Stimulated activated CD4-positive, alpha-beta T cell treated with anti-CD3 and anti-CD28 coated beads, Interleukin-1b, Interleukin-23, amount 100 ng/mL, for 4 hours (primary cell): ENCODE measurements at places on chromosomes 1 and 21.

DNA sequence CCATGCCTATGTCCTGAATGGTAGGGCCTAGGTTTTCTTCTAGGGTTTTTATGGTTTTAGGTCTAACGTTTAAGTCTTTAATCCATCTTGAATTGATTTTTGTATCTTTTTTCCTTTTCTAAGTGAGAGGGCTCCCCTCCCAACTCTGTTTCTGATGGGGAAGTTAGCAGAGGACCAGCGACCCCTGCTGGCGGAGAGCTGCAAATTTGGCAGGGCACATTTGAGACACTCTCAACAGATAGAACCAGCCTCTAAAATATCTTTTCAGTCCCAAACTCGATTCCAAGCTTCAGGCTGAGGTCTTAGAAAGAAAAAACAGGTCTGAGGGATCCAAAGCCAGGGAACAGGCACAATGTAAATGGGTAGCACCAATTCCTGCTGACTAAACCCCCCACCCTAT is 32.5 kb downstream of the LRRC3 start:
- DNase-seq, result no peak

DNA sequence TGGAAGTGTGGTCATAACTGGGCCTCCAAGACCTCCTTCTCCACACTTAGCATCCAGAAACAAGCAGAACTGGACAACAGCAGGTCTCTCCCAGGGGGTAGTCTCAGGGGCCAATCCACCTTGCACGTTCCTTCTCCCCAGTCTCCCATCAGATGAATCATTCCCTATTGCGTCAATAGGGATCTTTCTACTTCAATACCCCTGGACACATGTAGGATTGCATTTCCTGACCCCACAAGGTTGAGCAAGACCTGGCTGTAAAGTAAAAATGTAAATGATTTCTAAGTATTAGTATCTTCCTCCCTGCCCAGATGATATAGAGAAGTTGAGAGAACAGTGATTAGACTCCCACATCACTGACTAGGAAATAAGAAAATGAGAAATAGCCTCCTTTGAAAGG is 224.5 kb upstream of the CSF3R start:
- no peak for DNase-seq

DNA sequence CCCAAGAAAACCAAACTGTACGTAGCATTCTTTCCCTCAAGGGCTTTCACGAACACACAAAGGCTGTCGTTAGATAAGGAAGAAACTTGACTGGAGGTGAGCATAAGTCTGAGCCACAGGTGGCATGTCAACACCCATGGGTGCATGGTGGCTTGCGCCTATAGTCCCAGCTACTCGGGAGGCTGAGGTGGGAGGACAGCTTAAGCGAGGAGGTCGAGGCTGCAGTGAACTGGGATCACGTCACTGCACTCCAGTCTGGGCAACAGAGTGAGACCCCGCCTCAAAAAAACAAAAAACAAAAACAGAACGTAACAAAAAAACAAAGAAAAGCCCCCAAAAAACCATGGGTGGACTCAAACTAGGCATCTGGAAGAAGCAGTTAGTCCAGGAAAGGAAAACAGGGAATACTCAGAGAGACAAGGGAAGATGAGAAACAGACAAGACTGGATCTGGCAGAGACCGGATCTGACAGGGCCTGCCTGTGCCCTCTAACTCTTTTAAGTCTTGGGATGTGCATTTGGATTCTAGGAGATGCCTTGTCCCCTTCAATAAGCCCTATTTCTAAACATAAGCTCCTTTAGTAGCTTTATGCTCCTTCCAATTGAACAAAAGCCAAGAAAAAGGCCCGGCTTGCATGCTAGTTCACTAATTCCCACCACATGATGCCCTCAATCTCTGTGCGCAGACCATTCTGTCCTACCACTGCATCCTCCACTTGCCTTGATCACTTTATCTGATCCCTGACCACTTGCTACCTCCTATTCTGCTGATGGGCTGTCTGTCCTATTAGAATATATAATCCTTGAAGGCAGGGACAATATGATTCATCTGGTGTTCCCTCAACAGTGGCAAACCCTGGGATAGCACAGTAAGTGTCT is 73.8 kb downstream of the APP start:
- DNase-seq, result no peak

- DNase-seq, result no peak
Observed at GRCh38 chr1:90204023-90204590, 209.2 kb downstream of the ZNF326 start.

GRCh38 chr21:27359141-27359540 is 392.3 kb upstream of the ADAMTS5 start:
- no peak for DNase-seq

GRCh38 chr1:27098431-27099134 is 56.3 kb downstream of the SLC9A1 start:
- DNase-seq, result no peak

DNA sequence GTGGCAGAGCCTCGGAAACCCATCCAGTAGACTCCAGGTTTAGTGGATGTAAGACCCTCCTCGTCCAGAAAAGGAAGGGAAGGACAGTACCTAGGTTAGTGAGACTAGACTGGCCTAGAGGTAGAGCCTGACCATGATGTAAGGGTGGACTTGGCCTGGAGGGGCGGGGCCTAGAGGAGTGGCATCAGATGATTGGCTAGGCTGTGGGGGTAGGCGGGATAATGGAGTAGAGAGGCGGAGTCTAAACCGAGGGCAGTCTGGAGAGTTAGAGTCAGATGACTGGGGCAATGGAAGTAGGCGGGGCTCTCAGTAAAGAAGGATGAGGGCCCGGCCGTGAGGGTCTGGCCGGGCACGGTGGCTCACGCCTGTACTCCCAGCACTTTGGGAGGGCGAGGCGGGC is 70.1 kb downstream of the EPHB2 start:
- DNase-seq, result no peak

DNA sequence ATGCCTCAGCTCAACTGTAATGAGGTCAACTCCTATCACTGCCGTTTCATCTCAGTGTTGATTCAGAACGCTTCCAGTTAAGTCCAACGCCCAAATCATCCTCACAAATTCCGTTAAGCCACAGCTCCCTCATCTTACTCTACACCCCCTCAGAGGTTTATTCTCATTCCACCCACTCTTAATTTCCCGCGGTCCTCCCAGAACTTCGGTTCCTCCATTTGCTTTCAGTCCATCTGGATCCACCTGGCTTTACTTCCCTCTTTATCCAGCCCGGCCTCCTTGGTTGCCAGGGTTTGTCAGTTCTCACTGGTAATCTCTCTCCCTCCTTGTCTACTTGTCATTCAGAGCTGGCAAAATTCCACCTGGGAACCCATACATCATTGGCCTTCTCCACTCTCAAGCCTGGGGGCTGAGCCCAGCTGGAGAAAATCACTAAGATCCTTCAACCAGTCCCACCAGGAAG is 51.3 kb upstream of the RUNX1 start:
- DNase-seq, result no peak

DNA sequence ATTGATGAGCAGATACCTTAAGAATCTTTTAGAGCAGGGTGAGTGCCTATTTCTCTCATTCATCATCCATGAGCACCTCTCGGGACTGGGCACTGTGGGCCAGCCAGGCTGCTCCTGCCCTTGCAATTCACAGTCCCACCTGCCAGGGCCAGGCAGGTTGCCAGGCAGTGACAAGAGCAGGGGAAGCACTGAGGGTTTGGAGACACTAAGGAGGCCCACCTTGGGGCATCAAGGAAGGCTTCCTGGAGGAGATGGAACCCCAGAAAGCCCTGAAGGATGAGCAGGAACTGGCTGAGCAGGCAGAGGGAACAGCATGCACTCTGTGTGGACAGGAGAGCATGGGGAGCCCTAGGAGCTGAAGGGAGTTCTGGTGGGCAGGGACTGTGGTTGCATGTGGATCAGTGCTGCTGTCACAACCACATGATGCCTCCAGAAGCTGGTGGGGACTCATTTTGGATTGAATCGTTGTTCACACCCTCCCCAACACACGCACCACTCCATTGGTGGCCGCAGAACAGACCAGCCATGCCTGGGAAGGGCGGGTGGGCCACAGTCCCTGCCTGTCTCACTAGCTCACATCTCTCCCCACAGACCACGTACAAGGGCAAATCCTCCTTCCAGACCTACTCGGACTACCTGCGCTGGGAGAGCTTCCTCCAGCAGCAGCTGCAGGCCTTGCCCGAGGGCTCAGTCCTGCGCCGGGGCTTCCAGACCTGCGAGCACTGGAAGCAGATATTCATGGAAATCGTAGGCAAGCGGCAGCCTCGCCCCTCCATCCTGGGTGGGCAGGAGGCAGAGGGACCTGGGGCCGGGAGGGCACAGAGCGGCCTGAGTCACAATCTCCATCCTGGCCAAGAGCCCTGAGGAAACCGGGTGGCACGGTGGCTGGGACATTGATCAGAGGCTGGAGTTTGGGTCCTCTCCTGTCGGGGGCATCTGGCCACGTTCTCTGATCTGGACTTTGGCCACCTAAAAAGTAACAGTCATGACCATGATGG is 55.1 kb downstream of the DISP3 start:
- DNase-seq, result no peak

DNA sequence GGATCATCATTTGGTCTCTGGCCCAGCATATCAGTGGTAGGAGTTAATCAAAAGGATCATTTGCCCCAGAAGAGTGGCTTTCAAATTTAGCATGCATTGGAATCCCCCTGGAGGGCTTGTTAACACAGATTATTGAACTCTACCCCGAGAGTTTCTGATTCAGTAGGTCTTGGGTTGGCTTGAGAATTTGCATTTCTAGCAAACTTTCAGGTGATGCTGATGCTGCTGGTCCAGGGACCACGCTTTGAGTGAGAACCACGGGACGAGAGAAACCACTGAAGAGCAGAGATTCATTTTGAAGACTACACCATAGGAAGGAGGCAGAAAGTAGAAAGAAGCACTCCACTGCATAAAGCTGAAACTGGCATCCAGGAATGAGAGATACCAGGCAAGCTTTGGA is 81.3 kb upstream of the DUSP10 start:
- DNase-seq, result no peak

DNA sequence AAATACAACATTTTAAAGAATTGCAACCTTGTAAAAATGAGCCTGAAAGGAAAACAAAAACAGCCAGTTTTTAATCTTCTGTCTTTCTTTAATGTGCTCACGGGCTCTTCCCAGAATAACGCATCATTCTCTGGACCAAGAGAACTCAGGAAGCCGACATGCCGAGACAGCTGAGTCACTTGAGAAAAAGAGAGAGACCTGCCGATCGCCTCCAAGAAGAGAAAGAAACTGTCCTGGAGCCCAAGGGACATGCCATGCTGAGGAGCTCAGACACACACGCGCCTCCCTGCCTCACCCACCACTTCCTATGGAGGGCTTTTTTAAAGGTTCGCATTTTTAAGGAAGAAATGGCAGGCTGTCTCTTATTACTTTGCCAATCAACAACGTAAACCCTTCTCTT is 176.4 kb downstream of the ZNF281 start:
- no peak for DNase-seq

DNA sequence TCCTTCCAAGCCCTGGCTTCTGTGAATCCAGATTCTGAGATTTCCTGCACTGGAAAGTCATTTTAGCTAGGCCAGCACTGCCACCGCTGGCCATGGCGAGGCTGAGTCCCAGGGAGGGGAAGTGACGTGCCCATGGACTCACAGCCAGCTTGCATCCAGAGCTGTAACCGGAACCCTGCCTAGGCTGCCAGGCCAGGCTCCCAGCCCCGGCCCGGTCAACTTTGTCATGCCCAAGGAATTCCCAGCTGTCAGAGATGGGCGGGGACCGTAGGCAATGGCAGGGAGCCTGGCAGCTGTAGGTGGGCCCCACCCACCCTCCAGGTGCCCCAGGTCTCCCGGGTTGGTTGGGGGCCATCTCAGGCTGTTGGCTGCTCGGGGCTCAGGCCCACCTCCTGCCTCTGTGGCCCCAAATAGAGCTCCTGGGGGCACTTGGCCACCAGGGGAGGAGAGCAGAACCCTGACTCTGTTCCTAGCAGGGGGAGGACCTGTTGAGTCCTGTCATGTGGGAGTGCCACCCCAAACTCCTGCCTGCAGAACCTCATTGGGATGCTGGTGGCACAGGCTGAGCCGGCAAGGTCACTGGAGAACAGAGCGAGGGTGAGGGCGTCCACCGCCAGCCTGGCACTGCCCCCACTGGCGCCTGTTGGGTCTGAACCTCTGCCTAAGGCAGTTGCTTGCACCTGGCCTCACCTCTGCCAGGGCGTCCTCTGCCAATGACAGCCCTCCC is 57.8 kb downstream of the FOXO6 start:
- DNase-seq, result no peak

DNA sequence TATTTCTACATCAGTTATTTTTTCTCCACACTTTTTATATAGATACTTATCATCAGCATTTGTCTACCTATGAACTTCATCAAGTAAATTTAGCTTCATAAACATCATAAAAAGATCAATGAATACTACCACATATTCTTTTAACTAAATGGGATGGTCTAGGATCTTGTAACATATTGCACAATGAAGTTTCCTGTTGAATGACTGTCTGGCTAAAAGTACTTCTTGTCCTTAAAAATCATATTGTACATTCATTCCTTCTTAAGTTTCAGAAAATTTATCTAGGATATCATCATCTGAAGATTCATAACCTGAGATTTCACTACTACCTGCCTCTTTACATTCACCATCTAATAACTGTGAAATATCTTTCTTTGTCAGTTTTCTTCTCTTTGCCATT is 69.0 kb downstream of the MAGI3 start:
- no peak for DNase-seq

DNA sequence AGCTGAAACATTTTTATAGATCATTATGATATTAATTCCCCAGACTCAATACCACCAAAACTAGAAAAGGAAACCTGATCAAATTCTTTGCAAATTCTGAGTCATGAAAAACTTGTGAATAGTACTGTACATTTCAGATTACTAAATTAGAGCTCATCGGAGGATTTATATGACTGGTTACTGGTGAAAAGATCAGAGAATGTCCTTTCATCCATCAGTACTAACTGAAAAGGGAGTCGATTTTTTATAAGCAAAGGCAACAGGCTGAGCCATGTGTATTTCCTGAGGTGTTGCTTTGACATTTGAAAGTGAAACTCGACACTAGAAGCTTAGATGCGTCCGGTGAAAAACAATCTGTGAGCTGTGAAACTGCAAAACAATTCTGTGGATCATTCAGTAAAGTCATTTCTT is 155.7 kb downstream of the TNFSF18 start:
- no peak for DNase-seq

DNA sequence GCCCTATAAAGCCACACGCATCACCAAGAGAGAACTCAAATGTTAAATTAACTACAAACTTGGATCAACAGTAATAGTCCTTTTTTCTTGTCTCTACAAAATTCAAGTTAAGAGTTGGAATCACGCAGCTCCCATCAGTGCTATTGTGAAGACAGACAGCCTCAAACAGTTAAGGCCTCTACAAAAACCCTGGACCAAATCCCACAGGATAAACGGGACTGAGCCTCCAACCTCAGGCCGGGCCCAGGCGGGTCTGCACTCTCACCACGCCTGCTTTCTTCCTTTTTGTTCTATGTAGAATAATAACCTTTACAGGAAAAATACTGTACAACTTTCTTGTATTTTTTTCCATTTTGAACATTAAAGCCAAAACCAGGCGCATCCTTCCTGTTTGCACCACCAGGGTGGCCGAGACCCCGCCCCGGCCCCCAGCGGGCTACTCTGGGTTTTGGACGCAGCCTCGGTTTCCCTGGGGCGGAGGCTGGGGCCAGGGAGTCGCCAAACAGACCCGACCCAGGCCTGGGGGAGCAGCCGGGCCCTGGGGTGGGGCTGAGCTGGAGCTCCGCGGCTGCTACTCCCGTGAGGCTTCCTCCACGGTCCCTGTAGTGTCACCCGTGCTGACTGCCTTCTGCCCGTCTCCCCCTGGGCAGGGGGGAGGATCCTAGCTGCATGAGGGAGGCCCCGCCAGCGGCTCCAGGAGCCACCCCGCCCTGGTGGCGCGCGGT is 158.4 kb downstream of the CASZ1 start:
- no peak for DNase-seq

GRCh38 chr1:53754484-53755312 is 15.7 kb upstream of the GLIS1 start:
- DNase-seq, result no peak

- DNase-seq, result no peak
Observed at GRCh38 chr21:27104846-27105431, 138.1 kb upstream of the ADAMTS5 start.
